Activated naive CD8-positive, alpha-beta T cell treated with anti-CD3 and anti-CD28 coated beads, Interleukin-2, amount 10 ng/mL, durations not matched to agents 7 days and 5 days (primary cell): ENCODE measurements at places on chromosomes 7 and 10. TPM values are rescaled to one million over a fixed set of nuclear protein-coding genes. Genes with fewer than 3 reads are reported as not detected.

Gene KRIT1
- total RNA-seq, result 54.2 TPM

Gene SBDS
- 47.5 TPM for total RNA-seq

Gene PSMG3
- 26.8 TPM for total RNA-seq

Gene EMX2
- total RNA-seq, result not detected

Gene GPR141
- total RNA-seq, result not detected

Gene GNGT1
- not detected for total RNA-seq

Gene SYCE1
- total RNA-seq, result 2.3 TPM

Gene RBM33
- 119 TPM for total RNA-seq

GRCh38 chr10:14172336-14172950, 158.3 kb downstream of the FRMD4A start:
- DNase-seq, result no peak

GRCh38 chr10:110356628-110357245, 52.0 kb upstream of the SMNDC1 start:
- no peak for DNase-seq

GRCh38 chr10:71044720-71045119, 156.4 kb upstream of the PCBD1 start:
- DNase-seq, result no peak

DNA sequence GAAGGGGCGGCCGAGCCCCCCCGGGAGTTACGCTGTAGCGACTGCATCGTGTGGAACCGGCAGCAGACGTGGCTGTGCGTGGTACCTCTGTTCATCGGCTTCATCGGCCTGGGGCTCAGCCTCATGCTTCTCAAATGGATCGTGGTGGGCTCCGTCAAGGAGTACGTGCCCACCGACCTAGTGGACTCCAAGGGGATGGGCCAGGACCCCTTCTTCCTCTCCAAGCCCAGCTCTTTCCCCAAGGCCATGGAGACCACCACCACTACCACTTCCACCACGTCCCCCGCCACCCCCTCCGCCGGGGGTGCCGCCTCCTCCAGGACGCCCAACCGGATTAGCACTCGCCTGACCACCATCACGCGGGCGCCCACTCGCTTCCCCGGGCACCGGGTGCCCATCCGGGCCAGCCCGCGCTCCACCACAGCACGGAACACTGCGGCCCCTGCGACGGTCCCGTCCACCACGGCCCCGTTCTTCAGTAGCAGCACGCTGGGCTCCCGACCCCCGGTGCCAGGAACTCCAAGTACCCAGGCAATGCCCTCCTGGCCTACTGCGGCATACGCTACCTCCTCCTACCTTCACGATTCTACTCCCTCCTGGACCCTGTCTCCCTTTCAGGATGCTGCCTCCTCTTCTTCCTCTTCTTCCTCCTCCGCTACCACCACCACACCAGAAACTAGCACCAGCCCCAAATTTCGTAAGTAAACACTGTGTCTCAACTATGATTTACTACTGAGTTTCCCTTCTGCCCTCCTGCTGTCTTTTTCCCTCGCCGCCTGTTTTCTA, 666 bp downstream of the NRG3 start:
- DNase-seq, result no peak

- peak; percentile 76 for DNase-seq
Observed at GRCh38 chr10:22325272-22326144, 4.6 kb downstream of the BMI1 start.

GRCh38 chr10:51619365-51619764, 80.0 kb downstream of the CSTF2T start:
- no peak for DNase-seq

DNA sequence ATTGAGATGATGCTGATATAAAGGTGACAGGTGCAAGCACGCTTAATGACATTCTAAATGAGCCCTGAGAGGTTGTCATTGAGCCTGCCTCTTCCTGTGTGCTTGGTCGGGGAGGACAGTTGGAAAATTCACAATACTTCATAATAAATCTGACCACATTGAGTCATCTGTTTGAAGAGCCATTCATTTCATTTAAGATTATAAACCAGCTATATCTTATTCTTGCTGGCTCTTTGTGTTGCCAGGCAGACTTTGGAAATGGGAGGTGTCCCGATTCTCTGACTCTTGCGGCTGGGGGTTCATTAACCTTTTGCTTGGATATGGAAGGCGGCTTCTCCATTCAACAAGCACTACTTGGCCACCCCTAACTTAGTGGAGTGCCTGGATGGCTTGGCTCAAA, 198.2 kb downstream of the FANK1 start:
- no peak for DNase-seq

DNA sequence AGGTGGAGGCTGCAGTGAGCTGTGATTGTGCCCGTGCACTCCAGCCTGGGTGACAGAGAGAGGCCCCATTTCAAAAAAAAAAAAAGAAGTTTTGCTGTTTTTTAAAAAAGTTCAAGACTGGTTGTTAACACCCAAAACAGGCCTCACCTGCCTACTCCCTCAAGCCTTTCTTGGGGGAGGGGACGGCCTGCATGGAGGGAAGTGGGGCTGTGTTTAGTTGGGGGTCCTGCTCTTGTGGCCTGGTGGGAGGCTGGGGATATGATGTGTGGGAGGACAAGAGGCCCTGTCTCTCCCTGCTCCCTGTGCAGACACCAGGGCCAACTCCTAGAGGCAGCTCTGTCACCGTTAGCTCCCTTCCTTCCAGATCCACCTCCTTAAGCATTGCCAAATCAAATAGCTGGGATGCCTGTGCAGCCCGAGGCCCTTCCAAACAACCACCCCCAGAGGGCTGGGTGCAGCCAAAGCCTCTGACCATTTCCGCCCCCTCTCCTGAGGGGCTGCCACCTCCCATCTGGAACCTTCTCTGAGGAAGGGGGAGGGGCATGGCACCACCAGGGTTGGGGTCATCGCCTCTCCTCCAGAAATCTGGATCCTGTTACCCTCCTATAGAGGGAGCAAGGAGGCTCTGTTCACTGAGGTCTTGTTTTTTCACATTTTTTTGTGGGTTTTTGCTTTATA, 32.9 kb upstream of the ANKRD2 start:
- no peak for DNase-seq

- DNase-seq, result no peak
Observed at GRCh38 chr7:48188776-48189520, 17.7 kb downstream of the ABCA13 start.

GRCh38 chr7:90461219-90461618, 8.2 kb upstream of the PTTG1IP2 start:
- DNase-seq, result no peak

DNA sequence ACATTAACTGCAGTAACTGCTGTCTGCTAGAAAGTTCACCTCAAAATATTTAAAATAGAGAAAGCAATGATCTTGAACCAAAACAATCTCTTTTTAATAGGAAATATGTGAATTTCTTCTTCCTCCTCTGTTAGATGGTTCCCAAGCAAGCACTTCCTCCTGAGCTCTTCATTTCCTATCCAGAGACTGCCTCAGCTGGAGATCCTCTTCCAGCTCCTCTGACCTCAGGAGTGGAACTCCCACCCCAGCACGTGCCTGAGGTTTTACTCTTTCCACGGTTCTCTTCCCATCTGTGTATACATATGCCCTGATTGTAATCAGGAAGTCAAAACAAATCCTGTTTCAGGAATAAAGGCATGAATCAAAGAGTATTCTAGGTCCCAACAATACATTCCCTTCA, 5.6 kb downstream of the DENND11 start:
- DNase-seq, result no peak

GRCh38 chr7:74464931-74465886, 11.5 kb downstream of the GTF2IRD1 start:
- DNase-seq, result no peak

GRCh38 chr7:95875519-95875918, 103.2 kb downstream of the DYNC1I1 start:
- DNase-seq, result no peak

GRCh38 chr7:123643495-123644441, 11.9 kb upstream of the LMOD2 start:
- DNase-seq, result no peak

DNA sequence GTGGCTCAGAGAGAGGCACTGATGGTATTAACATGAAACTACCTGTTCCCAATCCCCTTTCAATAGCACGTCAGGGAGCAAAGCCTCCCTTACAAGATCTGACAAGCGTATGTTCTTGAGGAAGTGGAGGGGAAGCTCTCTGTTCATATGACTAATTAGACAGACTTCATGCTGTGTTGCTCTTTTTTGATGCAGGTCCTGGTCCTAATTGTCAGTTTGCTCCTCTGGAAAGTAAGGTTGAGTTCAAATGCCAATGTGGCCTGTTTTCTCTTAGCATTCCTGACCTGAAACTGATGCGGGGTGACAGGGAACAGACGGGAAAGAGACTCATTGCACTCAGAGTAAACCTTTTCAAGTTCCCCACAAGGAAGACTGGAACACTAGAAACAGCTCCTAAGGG, 27.0 kb upstream of the TBX20 start:
- DNase-seq, result no peak

GRCh38 chr7:149669121-149669818, 104.1 kb downstream of the ZNF467 start:
- no peak for DNase-seq

- no peak for DNase-seq
Observed at GRCh38 chr7:158431941-158432347, 155.7 kb downstream of the PTPRN2 start.

GRCh38 chr7:51229620-51230323, 86.8 kb downstream of the COBL start:
- DNase-seq, result no peak

DNA sequence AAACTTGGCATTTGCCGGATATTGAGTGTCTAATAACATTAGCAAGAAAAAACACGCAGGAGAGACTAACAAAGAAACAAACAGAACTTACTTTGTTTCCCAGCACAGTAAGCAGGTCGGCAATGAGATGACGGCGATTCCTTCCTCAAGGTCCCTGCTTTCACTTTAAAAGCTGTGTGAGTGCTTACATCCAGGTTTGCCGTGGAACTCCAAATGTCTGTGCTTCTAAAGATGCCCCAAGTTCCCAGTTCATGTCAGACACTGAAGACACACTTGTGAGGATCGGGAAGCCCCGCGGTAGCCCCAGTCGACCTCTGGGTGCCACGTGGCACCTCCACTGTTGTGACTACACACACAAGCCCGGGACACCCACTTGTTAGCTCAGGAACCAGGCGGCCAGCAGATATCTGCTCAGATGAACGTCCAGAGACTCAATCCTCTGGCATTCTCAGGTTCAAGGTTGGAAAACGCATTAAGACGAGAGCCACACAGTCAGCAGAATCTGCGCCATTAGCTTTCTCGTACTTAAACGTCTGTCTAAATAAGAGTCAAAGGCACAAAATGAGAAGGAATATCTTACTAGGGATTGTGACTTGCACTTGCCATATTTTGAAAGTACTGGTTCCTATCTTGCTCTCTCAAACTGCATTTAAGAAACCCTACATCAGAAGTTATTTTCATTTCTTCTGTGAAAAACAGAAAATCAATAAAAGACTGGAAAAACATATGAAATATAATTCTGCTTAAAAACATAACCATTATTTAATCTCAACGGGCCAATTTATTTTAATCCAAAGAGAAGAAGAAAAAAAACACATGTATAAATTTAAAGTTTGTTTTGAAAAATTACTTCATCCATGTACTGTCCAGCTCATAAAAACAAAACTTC, 207.6 kb upstream of the KLF14 start:
- DNase-seq, result no peak

GRCh38 chr7:143407287-143408251, 1.1 kb downstream of the EPHA1 start:
- peak; percentile 57 for DNase-seq

DNA sequence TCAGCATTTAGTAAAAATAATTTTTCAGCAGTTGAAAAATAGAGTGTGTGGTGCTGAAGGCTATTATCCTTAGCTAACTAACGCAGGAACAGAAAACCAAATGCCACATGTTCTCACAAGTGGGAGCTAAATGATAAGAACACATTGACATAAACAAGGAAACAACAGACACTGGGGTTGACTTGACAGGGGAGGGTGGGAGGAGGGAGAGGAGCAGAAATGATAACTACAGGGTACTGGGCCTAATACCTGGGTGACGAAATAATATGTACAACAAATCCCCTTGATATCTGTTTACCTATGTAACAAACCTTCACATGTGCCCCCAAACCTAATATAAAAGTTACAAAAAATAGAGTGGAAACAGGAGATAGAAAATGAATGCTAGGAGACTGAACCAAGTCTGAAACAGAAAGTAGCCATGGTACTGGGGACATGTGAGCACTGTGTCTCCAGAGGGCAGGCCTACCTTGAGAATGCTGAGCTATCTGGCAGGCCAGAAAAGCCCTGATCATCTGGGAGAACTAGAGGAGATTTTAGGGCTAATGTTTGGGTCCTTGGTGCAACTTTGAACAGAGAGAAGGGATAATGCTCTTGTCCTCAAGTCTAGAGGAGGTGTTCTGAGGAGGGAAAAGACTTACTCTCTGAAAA, 4.7 kb upstream of the EFCAB10 start:
- no peak for DNase-seq

DNA sequence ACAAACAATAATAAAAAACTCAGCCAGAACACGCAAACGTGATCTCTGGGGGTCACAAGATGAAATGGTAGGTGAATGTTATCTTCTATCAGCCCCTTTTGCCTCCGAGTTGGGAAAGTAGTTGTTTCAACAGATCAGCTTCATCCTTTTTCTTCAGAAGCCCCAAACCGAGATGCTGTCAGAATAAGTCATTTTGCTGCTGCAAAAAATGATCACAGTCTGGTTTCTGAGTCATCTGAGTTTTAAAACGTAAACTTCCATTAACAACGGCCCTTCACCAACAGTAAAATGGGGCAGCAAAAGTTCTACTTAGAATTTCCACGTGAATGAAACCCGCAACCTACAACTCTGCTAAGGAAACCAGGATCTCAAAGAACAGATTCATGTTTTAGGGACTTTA, 44.9 kb downstream of the JCAD start:
- DNase-seq, result no peak

DNA sequence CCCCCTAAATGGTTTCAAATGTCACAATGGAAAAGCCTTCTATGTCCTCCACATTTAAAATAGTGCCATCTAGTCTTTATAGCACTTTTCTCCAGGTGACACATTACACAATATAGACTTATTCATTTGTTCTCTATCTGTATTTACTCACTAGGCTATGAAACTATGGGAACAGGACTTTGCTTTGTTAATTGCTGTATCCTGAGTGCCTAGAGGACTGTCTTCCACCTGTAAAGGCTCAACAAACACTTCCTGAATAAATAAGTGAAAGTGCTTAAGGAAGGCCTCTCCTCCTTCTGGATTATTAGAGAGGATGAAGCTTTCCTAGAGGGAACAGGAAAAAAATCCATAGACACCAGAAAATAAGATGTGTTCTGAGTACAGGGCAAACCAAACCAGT, 397.6 kb upstream of the LRRN3 start:
- no peak for DNase-seq

GRCh38 chr7:36723951-36724664, at the start of gene AOAH:
TSS of gene AOAH (minus strand) at chr7:36724494. CDS start at chr7:36724148, 346 bp downstream.
- DNase-seq, result peak; percentile 75

- DNase-seq, result no peak
Observed at GRCh38 chr7:4808026-4808425, 32.6 kb downstream of the AP5Z1 start.

DNA sequence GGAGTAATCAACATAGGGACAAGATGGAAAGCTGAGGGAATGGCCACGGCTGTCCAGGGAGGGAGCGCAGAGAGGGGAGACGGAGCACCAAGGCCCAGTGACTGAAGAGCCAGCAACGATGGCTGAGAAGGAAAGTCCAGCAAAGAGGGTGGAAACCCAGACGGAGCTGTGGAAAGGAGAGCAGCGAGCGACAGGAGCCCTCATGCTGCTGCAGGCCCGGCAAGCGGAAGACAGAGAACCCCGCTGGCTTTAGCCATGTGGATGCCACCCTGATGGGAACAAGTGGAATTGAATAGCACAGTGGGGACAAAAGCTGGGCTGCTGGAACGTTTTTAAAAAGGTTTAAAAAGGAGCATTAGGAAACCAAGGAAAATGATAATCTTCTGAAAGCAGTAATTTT, 82.9 kb upstream of the DDC start:
- DNase-seq, result no peak
